ENCODE measurements at places on chromosomes 3 and 15.
A peak's percentile ranks its signal among the peaks of the same experiment; 100 is the strongest.

GRCh38 chr3:191770541-191770940, 309.6 kb downstream of the PYDC2 start:
- no peak for DNase-seq

DNA sequence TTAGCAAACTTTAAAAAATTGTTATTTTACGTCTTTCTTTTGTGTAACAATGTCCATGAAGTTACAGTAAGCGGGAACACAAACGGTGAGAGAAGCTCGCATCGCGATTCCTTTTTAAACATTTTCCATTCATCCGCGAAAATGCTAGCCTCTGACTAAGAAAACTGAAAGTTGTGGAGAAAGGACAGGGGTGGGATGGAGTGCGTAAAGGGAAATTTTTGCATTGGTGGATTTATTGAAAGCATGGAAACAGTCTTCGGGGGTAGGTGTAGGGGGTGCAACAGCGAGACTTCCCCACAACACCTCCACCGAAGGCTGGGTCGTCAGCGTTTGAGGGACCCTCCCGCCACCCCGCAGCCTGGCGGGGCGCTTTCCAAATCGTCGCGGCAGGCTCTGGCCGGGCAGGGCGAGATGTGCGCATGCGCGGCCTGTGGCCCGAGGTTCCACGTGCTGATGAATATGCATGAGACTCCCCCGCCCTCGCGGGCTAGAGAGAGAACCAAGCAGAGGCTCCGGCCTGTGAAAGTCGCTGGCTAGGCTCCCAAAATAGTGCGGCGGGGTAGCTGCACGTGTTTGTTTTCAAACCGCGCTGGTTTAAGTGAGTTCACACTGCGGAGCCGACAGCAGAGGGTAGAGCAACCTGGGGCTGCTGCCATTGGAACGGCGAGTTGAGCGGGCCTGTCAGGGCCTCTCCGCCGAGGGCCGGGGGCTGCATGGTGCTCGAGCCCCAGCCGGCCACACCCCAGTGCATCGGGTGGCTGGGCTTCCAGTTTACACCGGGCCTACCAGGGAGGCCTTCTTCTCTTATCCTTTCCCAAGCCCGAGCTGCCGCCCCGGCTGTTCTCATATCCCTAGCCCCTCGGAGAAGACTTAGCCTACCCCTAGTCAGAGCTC, 9.9 kb downstream of the ZIC1 start:
- DNase-seq: no peak

DNA sequence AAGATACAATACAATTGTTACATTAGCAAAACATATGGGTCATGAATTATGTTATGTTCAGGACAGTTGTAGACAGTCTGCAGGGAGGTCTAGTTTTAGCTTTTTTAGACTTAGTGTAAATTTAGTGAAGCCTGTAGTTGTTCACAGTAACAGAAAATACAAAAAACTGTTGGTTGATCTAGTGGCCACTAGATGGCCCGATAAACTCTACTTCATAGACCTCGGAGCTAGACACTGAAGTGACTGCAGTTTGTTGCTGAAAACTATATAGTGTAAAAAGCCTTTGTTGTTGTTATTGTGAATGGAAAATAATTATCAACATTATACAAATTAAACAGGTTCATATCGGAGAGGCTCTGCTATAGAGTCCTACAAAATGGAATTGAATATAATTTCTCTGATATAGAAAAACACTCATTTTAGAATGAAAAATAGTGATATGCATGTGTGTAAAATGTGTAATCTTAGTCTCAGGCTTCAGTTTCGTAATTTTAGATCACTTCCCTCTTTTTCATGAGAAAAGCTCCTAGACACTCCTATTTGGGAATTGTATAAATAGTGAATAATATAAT, 18.3 kb downstream of the MAGEL2 start:
- DNase-seq: no peak

- no peak for DNase-seq
Observed at GRCh38 chr15:31307270-31308184, 19.1 kb upstream of the KLF13 start.

DNA sequence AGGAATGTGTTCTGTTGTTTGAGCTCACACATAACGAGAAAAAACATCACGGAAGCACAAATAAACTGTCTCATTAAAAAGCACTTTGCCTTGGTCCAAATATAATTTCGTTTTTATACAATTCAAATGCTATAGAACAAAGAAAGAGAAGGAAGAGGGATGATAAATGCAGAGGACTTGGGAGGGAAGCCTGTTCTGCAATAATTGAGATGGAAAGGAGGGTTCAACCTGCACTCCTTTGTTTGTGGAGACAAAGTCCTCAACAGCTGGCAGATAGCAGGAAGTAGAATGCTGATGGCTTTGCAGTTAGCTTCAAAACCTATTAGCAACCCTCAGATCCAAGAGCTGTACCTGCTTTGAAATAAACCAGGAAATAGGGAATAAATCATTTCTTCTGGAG, 1010.8 kb downstream of the FHIT start:
- DNase-seq: no peak

DNA sequence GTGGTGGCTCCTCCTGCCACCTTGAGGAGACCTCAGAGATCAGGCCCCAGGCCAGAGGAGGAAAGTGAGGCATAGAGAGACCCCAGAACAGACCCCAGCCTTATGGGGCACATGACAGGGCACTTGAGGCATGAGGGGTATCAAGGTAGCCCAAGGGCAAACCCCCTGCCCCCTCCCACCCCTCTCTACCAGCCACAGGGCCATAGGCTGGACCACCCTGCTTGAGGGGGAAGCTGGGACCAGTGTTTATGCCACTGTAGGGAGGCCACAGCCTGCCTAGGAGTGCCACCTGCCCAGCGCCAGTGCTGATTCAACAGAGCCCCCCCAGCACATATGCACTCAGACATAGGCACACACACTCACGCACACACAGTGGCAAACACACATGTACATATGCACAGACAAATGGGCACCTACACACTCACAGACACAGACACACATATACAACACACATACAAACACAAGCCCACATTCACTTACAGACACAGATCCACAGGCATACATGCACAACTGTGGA, 10.3 kb downstream of the MYL3 start:
- DNase-seq: no peak

DNA sequence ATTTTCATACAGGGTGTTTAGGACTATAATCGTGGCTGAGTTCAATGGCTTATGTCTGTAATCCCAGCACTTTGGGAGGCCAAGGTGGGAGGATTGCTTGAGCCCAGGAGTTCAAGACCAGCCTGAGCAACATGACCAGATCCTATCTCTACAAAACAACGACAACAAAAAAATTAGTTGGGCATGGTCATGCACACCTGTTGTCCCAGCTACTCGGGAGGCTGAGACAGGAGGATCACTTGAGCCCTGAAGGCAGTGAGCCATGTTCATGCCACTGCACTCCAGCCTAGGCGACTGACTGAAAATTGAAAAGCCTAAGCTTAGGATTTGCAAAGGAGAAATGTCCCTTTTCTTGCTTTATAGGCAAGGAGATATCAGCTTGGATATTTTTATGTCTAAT, 1.5 kb downstream of the BRK1 start:
- no peak for DNase-seq

DNA sequence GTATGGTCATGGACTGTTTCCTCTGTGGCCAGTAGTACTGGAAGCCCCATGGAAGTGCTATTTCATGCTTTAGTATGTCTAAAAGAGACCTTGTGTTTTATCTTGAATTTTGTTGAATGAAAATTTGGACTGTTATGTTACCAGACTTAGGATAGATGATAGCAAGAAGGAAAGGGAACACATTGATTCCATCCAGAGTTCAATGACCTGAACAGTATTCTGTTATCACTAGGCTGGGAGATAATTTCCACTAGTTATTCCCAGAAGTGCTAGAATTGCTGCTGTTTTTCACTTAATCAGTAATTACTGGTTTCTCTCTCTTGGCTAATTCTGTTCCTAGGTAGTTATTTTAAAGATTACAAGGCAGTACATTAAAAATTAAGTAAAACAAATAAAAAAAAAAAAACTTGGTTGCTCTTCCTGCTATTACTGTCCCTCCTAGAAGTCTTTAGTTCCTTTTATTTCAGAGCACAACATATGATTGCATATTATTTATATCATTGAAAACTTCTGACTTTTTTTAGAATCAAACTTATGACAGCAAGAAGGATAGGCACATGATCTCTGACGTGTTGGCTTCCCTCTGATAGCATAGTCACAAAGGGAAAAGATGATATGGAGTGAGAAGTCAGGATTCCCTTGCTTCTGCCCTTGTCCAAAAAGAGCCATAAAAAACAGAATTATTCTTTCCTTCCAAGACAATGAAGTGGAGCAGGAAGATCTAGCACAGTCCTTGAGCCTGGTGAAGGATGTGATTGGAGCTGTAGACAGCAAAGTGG, 72.2 kb downstream of the KLHL25 start:
- DNase-seq: no peak

DNA sequence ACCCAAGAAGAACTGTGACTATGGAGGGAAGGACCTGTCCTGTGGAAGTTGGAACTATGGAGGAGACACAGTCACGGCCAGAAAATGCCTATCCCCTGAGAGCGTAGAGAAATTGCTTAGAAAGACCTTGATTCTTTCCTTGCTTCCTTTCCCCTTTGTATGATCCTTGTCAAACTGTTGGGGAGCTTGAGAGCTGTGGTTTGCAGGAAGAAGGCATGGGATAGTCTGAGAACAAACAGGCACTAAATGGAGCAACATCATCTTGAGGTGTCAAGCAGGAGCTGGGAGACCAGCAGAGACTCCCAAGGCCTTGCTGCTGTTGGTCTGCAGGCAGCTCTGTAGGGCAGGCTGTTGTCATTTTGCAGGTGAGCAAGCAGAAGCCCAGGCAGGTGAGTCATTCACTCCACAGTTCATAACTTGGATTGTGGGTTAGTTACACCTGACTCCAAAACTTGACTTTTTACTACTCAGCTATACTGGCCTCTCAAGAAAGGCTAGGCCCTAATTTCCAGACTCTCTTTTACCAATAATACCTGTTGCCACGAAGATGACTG, 298.9 kb downstream of the LRTM1 start:
- no peak for DNase-seq

DNA sequence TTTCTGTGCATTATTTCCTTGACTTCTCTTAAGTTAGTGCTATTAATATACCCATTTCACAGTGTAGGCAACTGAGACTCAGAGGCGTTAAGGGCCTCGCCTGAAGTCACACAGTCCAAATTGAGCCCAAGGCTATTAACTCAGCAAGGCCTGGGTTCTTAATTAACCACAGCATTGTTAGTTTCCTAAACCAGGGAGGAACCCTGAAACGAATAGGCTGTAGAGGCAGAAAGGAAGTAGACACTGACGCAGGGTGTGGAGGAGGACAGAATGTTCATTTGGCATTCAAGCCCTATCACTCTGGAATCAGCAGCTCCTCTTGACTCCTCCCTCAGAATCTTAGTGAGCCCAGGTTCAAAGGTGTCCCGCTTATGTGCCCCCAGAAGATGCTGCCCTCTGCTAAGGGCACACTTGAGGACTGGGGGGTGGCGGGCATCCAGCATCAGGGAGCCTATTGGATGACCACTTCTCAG, 13.9 kb downstream of the ARHGEF3 start:
- DNase-seq: no peak

GRCh38 chr15:85137489-85138168, 156.0 kb downstream of the PDE8A start:
- DNase-seq: peak; percentile 100

DNA sequence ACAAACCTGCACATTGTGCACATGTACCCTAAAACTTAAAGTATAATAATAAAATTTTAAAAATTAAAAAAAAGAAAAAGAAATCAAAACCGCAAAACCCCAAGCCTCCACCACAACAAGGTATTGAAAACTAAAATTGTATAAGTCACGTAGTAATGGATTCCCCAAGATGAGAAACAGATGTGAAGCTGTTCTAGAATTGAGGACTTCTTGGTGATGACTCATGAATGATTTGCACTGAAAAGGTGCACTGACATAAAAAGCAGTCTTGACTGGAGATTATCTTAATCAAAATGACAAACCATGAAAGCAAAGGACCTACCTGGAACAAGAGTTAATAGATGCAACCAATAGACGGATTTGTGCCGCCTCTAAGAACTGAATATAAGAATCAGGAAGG, 225.8 kb downstream of the MYRIP start:
- no peak for DNase-seq

DNA sequence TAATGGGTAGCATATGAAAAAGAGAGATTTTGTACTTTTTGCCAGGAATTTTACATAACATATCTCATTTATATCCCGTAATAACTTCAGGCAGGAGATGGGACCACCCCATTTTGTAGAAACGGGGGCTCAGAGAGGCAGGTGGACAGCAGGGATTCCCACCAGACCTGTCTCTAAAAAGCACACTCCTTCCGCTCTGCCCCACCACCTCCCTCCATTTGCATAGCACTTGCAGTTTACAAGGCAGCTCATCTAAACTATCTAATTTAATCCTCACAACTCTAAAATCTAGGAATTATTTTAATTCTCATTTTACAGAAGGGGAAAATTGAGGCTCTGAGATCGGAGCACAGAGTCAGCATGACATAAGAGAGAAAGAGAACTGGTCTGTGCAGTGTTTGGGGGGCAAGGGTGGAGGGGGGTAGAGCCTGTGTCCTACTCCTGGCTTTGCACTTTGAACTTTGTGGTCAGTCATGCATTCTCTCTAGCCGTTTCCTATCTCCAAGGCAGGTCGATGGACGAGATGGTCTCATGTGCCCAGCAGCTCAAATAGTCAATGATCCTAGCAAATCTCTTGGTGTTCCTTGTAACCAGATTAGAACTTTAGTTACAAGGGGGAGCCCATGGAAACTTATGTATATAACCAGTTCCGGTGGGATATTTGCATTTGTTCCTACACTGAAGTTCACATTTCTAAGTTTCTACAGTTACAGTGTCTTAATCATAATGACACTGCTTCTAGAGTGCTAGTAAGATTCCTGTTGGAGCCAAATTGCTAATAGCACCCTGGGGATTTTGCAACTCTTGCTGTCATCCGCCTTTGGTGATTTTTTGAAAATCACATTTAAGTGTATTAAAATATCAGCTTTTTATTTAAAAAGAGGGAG, 18.6 kb downstream of the CRYGS start:
- DNase-seq: no peak

- DNase-seq: no peak
Observed at GRCh38 chr15:85151145-85151544, 169.5 kb downstream of the PDE8A start.

DNA sequence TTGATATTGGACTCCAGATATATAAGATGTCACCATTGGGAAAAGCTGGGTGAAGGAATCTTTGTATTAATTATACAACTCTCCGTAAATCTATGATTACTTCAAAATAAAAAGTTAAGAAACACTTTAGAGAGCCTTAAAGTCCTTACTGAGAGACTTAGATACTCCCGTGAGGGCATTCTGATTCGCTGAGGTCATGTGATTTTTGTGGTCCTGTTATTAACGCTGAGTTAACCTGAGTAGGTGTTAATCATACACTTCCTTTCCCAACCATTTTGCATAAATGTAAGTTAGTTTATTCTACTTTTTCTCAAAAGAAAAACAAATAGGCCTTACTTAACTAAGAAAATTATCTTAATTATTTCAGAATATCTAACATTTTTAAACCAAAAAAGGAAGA, 67.1 kb upstream of the LMOD3 start:
- DNase-seq: no peak

DNA sequence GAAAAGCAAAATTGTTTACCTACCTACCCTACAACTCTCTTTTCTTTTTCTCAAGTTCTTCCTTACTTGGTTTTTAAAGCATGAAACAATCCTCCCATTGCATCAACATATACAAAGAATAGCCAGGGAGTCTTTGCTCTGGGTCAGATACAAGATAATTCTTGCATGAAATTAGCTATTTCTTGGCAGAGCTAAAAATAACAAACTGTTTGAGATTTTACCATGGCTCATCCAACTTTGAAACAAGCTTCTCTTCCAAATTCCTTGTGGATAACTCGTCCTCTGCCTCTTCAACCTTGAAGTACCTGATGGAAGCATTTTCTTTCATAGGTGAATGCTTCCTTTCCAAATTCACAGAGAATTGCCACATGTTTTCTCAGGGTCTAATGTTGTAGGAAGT, 9.2 kb upstream of the CBLB start:
- DNase-seq: no peak

Data from NCI-H524 treated with DMSO at 0.1 percent for 48 hours (cell line).